ENCODE measurements at places on chromosomes 6 and 20. TPM values are rescaled to one million over a fixed set of nuclear protein-coding genes. Genes with fewer than 3 reads are reported as not detected.

HLA-DQB1 gene
- 17.5 TPM for total RNA-seq

SUMO4 gene
- 2.6 TPM for total RNA-seq

RXRB gene
- 40.4 TPM for total RNA-seq

LHFPL5 gene
- not detected for total RNA-seq

SLC22A7 gene
- total RNA-seq: not detected

GRCh38 chr6:163354761-163355425, 59.6 kb upstream of the QKI start:
- DNase-seq: no peak
- no peaks in the 10 kb centered on the region for H3K4me1 ChIP-seq
- H3K27me3 ChIP-seq: no peaks in the 10 kb centered on the region
- no peak overlapping the region for H3K4me3 ChIP-seq
- no peak overlapping the region for H3K27ac ChIP-seq

DNA sequence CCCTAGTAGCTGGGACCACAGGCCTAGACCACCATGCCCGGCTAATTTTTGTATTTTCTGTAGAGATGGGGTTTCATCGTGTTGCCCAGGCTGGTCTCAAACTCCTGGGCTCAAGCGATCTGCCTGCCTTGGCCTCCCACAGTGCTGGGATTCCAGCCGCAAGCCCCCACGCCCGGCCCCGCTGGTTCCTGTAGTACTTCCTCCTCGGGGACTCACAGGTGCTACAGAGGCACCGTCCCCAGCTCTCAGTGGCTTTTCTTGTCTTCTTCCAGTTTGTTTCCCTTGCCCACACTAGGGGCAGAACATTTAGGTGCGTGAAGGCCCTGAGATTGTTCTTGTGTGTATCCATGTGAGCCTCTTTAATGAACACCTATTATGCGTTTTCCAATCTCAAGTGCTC, 773 bp upstream of the ZBP1 start:
- H3K27ac ChIP-seq: peak overlapping the region; percentile 93
- H3K4me3 ChIP-seq: peak overlapping the region; percentile 67
- DNase-seq: peak; percentile 43
- no peaks in the 10 kb centered on the region for H3K27me3 ChIP-seq
- peaks cover 57% of the 10 kb centered on the region for H3K4me1 ChIP-seq
- H3K36me3 ChIP-seq: peaks cover 19% of the 10 kb centered on the region

- H3K4me1 ChIP-seq: peaks cover 7% of the 10 kb centered on the region
- no peak overlapping the region for H3K4me3 ChIP-seq
- no peaks in the 10 kb centered on the region for H3K36me3 ChIP-seq
- no peak overlapping the region for H3K27ac ChIP-seq
- peak; percentile 8 for DNase-seq
Observed at GRCh38 chr20:57263801-57264792, 2.3 kb downstream of the BMP7 start.

DNA sequence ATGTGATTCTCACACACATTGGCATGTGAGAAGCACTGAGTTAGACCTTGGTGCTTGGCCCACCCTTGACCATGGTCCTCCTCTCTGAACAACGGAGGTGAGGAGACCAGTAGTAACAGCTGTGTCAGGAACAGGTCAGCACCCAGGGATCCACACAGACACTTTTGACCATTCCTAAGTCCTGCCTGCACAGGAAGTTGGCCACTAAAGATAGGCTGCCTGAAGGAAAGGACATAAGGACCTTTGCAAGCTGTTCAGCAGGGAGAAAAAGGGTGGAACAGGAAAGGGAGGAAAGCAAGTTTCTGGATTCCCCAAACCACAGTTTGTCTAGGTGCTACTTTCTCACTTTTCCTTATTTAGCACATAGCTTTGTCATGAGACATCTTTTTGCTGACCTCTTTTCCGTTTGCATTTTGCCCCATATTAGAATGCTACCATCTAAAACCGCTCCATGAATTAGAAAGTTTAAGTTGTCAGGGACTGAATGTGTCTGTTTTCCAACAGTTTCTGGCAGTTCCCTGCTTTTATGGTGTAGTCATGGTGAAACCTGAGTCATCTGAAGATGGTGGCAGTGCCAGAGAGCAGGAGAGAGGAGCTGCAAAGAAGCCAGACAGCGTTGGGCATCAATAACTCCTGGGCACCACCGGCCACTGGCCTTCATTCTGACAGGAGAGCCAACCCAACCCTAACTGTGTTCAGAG, 1.1 kb upstream of the CD109 start:
- peaks cover 35% of the 10 kb centered on the region for H3K4me1 ChIP-seq
- H3K4me3 ChIP-seq: peak overlapping the region; percentile 84
- DNase-seq: peak; percentile 14
- H3K36me3 ChIP-seq: peaks cover 24% of the 10 kb centered on the region

DNA sequence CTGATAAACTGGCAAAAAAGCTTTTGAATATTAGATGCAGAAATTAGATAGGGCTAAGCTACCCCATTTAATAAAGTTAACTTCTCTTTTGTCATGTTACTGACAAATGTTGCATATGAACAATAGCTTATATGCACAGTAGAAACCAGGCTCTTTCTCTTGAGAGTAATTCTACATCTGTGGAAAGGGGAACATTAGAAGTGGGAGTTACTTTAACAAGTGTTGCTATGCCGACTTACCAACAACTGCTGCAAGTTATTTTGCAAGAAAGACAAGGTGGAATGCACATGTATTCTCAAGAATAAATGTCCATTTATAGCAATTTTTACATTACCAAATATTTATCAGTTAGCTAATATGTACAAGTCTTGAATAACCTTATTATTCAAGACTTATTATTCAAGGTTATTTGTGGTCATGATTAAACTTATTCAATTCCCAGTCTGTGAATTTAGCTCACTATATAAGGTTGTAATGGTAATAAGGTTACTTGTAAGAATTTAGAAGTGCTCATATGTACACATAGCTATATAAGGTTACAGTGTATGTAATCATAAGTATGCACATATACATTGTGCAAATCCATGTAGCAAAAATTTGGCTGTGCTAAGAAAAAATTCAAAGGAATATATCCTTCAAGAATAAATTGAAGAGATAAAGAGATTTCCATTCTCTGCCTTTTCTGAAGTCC, 38.3 kb downstream of the ADGRG6 start:
- H3K27me3 ChIP-seq: no peaks in the 10 kb centered on the region
- H3K4me1 ChIP-seq: peaks cover 3% of the 10 kb centered on the region
- H3K4me3 ChIP-seq: no peak overlapping the region

GRCh38 chr6:2853769-2854395, 12.2 kb upstream of the SERPINB1 start:
- H3K27me3 ChIP-seq: no peaks in the 10 kb centered on the region
- peak overlapping the region; percentile 72 for H3K4me3 ChIP-seq
- peaks cover 64% of the 10 kb centered on the region for H3K4me1 ChIP-seq
- H3K27ac ChIP-seq: peak overlapping the region; percentile 99
- peaks cover 5% of the 10 kb centered on the region for H3K36me3 ChIP-seq

DNA sequence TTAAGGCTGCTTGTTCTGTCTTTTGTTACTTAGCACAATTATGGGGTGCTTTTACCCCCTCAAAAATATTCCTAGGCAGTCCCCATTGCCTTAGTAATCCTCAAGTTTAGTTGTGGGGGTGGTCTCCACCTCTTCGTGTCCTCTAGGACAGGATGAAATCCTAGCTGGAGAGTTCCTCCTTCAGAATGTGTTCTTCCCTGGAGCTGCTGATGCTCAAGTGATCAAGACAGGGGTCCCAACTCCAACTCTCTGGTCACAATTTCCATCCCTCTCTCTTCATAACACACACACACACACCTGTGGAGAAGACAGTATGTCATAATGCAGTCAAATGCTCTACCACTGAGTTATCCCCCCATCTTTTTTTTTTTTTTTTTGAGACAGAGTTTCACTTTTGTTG, 280.7 kb downstream of the UST start:
- no peaks in the 10 kb centered on the region for H3K36me3 ChIP-seq
- no peak overlapping the region for H3K4me3 ChIP-seq
- H3K27me3 ChIP-seq: no peaks in the 10 kb centered on the region

- DNase-seq: no peak
- no peak overlapping the region for H3K27ac ChIP-seq
- peaks cover 26% of the 10 kb centered on the region for H3K27me3 ChIP-seq
- H3K36me3 ChIP-seq: no peaks in the 10 kb centered on the region
- no peaks in the 10 kb centered on the region for H3K4me1 ChIP-seq
Observed at GRCh38 chr6:163793011-163793983, 378.8 kb downstream of the QKI start.

DNA sequence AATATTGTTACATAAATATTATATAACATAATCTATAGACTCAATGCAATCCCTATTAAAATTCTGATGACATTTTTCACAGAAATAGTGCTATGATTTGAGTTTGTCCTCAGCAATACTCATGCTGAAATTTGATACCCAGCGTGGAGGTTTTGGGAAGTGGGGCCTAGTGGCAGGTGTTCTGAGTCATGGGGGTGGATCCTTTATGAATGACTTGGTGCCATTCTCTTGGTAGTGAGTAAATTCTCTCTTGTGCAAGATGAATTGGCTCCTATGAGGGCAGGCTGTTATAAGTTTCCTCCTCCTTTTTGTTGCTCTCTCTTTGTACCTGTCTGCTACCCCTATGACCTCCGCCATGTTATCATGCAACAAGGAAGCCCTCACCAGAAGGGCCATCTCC, 65.8 kb downstream of the SHPRH start:
- H3K36me3 ChIP-seq: peaks cover 60% of the 10 kb centered on the region
- H3K4me1 ChIP-seq: no peaks in the 10 kb centered on the region
- H3K27me3 ChIP-seq: no peaks in the 10 kb centered on the region
- no peak for DNase-seq
- H3K27ac ChIP-seq: no peak overlapping the region

Measured in activated naive CD8-positive, alpha-beta T cell treated with anti-CD3 and anti-CD28 coated beads for 36 hours (primary cell).